Dermis microvascular lymphatic vessel endothelial cell (primary cell): ENCODE measurements at places on chromosomes 11 and 22. TPM values are rescaled to one million over a fixed set of nuclear protein-coding genes. Genes with fewer than 3 reads are reported as not detected.

GRCh38 chr11:23919455-23919854 is 577.4 kb upstream of the LUZP2 start:
- no peak for DNase-seq

DNA sequence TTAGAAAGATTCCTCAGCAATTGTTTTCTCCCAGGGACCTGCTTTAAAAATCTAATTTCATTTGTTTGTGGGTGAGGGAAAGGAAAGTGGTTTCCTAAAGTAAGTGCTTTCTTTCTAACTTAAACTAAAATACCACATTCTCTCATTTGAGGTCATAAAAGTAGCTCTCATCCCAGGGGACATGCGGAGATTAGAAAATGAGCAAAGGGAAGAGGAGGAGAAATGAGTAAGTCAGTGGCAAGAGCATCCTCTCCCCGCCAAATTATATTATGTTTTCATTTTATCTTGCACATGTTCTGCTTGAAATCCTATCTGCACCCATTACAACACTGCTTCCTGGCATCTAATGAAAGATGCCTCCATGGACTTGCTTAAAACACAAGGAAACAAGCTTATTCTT is 191.4 kb downstream of the ARHGAP42 start:
- DNase-seq, result no peak

DNA sequence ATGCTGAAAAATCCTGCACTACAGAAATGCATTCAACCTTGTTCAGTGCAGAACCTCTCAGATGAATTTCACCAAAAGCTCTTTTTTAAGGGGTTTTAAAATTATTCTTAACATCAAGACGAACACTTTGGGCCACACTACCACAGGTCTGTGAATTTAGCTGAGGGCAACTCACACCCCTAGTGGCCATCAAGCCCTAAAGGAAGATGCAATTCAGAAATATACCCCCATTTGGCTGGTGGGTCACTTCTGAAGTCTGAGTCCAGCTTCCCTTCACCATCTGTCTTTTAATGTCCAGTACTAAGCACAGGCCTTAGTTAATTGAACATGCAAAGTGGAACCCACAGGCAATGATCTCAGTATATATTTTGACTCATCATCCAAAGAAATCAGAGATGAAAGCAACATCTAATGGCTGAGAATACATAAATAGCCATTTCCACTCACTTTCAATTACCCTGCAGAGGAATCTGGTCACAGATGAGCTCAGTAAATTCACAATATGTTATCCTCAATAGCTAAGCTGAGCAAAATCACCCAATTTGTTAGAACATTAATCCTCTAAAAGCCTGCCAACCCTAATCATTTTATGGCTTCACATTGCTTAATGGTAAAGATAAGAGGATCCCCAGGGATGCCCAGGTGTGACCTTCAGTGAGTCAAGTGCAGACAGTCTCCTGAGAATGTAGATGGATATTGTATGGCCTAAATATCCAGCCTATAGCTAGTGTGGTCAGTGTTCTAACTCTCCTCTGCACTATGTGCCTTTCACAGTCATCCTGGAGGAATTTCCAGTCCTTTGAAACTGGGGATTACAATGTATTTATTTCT is 50.3 kb downstream of the FAM76B start:
- no peak for DNase-seq

DNA sequence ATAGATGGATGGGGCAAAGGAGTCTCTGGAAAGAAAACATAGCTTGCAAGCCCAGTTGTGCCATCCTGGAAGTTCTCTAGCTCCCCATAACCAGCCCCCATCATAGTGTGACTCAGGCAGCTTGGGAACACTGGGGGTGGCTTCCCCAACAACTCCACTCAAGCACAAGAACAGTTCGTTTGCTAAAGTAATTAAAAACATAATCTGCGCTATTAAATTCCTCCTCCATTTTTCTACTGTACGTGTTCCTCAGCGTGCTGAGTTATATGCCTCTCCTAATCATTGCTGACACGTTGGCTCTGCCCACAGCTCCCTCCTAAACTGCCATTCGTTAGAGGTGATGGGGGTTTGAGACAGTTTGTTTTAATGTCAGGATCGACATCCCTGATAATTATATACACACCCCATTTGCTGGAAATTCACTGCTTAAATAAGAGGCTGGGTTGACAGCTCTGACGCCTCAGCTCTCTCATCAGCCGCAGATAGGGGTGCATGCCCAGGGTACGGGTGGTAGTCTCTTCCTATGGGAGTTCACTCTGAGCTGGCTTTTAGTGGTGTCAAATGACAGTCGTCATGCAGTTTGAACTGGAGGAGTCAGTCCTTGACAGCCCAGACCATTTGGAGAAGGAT is 59.5 kb upstream of the SEZ6L start:
- DNase-seq, result no peak

The CST6 gene
- 0.38 and 0.64 TPM in 2 replicates for total RNA-seq
